ENCODE measurements at places on chromosomes 3 and 15.

GRCh38 chr3:185709251-185709955 is 115.4 kb downstream of the IGF2BP2 start:
- peak; percentile 33 for DNase-seq

DNA sequence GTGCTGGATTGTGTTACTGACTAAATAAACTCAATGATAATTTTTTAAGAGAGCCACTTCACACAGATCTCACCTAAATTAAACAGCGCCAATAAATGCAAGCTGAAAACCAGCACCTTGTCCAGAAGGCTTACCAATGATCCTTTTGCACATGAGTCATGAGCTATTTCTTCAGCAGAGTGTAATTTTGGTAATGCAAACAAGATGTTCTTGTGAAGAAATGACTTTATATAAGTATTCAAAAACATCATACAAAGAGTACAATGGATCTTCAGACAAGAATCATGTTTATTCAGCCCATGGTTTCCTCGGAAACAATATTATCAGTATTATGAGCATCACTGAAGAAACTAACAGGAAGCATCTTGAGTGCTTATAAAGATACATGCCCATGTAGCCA is 263.8 kb upstream of the UBE2E2 start:
- no peak for DNase-seq

DNA sequence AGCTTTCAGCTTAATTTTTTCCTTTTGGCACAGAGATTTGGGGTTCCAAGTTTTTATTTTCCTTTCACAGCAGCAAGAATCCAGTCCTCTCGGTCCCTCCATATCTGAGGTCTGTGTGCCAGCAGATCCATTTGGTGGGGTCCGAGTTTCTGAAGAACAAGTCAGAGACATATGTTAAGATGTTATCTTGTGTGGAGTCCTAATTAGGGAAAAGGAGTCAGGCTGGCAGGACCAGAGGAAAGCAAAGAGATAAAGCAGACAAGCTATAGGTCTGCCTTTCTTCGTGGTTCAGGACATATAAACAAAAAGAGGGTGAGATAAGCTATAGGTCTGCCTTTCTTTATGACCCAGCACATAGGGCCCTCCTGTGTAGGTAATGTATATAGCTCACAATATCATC is 54.9 kb downstream of the TMED3 start:
- no peak for DNase-seq

DNA sequence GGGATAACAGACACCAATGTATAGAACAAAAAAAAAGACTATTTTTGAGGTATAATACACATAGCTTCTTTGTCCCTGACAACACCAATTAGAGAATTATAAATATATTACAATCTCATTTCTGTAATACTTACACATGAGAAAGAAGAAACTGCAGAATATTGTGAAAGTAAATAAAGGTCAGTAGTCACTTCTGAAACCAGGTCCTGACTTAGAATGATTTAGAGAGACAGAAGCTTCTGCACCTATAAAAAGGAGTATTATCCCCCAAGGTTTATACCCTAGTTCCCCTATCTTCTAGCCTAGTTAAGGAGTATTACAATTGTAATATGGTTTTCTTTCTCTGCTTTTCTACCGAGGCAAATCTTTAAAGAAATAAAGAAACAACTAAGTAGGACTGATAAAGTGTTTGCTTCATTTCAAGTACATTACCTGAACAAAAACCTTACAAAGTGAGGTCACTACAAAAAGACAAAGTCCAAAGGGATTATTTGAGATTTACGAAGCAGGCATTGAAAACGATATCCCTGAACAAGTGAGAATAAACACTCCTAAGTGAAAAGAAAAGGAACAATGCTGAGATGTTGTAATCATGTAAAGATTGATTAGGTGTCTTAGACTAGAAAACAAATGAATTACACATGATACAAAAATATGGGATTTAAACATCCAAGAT is 103.0 kb downstream of the GBE1 start:
- no peak for DNase-seq

DNA sequence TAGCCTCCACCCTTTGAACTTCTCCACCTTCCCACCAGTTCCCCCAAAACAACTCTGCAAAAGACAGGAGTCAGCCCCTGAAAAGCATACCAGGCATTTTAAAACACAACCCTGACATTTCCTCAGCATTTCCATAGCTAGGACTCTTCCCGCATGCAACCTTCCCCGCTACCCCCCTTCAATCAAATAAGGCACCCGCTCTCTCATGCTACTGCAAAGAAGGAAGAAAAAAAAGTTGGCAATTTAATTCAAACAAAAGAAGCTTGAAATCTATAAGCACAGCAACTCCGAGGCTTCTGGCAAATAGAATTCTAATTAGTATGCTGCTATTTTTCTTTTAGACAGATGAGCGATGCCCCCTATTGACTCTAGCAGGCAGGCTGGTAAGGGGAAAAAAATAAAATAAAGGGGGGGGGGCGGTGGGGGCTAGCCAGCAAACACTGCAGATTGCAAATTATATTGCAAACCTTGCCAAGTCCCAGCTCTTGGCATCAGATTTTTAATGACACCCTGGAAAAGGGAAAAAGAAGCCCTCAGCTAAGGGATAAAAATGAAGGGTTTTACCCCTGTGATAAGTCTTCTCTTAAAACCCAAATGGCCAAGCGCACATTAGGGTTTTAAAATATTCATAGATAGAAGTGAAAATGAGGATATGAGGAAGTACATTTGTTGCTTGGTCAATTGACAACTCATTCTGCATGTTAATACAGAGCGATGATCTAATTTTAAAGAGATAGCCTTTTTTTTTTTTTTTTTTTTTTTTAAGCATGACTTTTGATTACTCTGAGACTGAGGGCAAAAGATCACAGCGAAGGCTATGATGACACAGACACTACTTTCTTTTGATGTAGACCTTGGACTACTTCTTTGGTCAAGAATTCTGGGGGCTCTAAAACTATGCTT is 255.2 kb downstream of the NR2F2 start:
- peak; percentile 93 for DNase-seq

DNA sequence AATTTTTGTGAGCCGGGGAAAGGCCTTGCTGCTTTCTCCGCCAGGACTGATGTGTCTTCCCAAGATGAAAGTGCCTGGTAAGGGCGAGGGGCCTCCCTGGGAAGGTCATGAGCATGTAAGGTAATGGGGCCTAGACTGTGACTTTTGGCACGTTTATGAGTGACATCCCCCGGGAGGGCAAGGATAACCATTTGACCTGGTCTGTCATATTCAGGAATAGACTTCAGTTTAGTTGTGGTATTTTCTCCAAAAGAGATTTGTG is 631 bp upstream of the CNBP start:
- DNase-seq = no peak

- DNase-seq = peak; percentile 84
These were observed 1.7 kb upstream of the IFT57 start for GRCh38 chr3:108223928-108224327.

- no peak for DNase-seq
These were observed 17.0 kb downstream of the PEAK1 start for GRCh38 chr15:77402740-77403379.

DNA sequence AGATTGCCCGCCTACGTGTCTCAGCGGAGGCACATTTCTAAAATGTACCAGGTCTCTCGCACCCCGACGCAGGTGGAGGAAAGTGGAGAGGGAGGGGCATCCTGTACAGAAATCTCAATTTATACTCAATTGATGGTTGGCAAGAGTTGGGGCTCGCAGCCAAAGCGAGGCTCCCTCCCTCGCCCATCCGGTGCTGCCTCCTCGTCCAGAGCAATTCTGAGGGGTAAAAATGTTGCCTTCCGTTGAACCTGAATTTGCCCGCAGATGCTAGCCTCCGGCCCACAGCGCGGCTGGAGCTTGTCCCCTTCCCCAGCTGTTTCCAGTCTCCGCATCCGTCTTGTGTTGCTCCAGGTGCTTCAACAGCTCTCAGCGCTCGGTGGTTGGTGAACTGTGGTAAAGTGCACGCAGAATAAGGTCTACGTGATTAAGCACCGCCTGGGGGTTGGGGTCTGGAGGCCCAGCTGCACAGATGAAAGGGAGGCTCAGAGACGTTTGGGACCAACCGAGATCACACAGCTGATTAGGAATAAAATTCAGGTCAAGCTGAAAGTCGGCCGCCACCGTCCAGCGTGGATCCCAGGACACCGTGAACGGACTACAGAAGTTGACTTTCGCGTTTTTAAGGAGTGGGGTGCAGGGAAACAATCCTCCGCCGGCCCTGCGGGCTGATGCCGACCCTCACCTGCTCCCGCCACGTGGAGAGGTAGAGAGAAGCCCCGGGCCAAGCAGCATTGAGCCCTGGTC is 846 bp upstream of the POLG start:
- DNase-seq = no peak

- DNase-seq = no peak
These were observed 156.6 kb upstream of the SLC24A5 start for GRCh38 chr15:47964229-47964628.

GRCh38 chr3:126117786-126118185 is 33.9 kb upstream of the SLC41A3 start:
- DNase-seq = no peak

DNA sequence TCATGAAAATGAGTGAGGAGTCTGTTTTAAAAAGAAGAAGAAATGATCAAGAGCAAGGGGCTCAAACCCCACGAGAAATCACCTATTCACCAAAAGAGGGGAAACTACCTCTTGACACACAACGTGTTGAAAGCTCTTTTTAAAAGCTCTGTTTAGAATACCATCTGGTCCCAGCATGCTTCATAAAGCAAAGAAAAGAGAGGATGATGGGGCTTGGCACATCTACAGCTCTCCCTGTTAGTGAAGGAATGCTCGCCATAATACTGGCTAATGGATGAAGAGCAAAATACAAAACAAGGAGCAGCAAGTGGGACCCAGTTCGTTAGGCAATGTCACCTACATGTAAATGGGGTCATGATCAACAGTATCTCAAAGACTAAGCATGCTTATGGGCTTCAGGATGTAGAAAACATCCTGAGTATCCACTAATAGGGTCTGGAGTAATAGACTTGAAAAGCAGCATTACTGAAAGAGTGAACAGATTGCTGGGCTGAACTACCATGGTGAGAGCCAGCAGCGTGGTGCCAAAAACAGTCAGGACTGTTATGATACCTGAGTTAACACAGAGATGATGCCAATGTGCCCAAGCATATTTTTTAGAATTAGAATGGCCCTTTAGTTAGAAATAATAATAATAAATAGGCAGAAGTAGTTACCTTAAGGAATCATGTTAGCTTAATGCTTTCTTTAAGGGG is 159.7 kb upstream of the POU1F1 start:
- no peak for DNase-seq

- DNase-seq = peak; percentile 8
These were observed 272.6 kb downstream of the SUCLG2 start for GRCh38 chr3:67381667-67382272.

GRCh38 chr15:58232281-58233065 is 94.3 kb downstream of the AQP9 start:
- peak; percentile 10 for DNase-seq

GRCh38 chr3:138470687-138471086 is 36.3 kb downstream of the ESYT3 start:
- DNase-seq = no peak

GRCh38 chr3:51379746-51380455 is 5.2 kb upstream of the MANF start:
- no peak for DNase-seq

DNA sequence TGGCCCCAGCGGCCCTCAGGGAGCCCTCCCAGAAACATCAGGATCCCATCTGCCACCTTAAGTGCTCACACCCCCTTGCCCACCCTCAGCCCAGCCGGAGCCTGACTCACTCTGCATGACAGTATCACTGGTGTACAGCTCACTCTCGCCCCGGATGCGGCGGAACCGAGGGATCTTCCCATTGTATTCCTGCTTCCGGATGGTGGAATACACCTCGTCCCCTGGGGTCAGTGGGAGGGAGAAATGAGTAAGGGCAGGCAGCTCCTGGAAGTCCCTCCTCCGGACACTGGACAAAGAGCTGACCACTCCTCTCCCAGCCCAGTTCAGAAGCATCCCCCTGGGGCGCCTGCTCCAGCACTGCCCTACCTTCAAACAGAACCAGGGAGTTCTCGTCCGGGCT is 16.5 kb downstream of the SEMA7A start:
- DNase-seq = no peak

DNA sequence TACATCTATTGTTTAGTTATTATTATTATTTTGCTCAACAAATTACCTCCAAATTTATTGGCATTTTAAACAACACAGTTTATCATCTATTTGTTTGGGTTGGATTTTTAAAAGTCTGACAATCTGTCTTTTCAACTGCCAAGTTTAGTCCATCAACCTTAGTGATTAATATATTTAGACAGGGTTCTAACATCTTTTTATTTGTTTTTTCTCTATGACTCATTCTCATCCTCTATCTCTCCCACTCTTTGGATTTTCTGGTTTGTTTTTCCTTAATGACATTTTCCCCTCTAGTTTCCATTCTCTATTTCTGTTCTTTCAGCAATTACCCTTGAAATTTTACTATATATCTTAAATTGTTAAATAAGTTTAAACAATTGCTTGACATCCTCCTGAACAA is 41.9 kb downstream of the EMC4 start:
- no peak for DNase-seq

DNA sequence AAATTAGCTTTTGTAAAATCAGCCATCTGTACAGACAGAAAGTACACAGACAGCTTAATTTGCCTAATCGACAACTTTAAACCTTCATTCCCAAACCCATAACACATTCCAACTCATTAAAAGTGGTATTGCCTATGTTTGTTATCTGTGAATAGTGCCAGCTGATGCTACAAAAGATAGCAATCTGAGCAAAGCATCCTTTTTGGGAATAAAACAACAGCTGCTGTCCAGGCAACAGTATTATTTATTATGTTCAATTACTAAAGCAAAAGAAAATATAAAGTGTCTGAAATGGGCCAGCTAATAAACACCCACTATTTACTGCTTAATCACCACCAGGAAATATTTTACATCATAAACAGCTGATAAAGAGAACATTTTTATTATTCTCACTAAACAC is 134.8 kb upstream of the ABI3BP start:
- no peak for DNase-seq

DNA sequence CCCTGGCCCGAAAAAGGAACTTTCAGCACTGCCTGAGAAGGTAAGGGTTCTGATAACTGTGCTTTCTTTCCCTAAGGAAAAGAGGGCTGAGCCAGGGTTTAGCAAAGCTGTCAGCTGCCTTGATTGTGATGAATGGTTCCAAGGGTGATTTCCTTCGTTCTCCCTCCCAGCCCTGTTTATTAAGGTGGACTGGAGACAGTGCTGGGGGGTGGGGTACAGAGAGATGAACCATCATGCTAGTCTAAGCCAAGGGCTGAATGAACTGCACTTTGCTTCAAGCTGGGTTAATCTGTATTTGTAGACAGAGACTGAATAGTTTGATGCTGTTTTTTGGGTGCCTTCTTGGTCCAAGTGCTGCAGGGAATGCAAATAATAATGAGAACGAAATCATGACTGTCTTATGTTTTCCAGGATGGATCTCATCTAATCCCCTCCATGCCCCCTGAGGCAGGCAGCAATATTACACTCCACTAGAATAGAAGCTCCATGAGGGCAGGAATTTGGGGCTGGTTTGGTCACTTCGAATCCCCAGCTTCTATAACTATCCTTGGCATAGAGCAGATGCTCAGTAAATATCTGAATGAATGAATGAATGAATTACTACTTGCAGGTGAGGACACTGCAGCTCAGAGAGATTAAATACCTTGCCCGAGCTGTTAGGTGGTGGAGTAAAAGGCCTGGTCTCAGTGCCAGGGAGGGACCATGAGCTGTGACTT is 10.9 kb downstream of the PXYLP1 start:
- DNase-seq = no peak

- no peak for DNase-seq
These were observed 9.6 kb downstream of the LSM3 start for GRCh38 chr3:14188041-14188754.
